ENCODE measurements at places on chromosomes 4 and X.

DNA sequence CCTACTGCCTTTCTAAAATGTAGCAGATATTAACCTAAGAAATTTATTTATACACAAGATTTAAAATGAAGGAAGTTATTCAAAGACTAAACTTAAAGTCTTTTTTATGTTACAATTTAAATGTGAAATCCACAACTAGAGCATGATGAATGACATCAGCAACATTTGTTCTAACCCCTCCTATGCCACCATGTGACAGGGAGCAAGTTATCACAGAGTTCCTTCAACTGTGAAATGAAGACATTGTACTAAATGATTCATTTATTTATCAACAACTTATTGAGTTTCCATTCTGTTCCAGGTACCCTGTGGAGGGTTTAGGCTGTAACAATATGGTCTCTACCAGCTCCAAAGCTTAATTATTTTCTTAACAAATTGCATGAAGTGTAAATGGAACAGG, 76.9 kb downstream of the SLC39A8 start:
- no peak for DNase-seq

- no peak for DNase-seq
Measured at GRCh38 chr4:174826660-174827059, 2.4 kb downstream of the GLRA3 start.

DNA sequence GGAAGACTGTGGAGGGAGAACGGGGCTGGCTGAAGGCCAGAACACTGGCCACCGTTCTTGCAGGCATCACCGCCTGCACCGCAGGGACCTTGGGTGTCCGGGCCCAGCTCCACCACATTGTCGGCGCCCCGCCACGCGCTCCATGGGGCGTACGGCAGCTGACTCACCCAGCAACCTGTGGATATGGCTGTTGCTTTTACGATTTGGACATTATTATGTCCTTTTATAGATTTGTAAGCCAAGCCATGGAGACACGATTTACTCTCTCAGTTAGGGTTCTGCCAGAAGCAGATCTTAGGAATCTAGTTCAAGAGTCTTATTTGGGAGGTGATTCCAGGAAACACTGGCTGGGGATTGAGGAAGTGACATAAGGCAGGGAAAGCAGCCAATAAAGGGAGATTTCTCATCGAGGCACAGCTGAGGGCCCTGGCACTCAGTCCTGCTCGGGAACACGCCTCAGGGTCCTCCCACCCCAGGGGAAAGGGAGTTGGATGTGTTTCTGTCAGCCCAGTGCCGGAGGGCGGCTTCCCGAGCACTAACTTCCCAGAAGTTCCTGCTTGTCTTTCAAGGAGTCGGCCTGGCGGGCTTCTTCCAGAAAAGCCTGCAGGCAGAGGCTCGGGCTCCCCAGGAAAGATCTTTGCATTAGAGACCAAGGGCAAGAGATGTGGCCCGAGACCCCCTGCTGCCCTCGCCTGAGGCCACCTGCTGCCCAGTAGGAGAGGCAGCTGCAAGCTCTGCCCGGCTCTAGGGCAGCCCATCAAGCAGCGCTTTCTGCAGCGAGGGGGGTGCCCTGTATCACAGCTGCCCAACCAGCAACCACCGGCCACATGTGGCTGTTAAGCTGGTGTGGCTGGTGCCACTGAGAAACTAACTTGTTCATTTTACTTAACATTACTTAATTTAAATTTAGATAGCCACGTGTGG, 52.9 kb downstream of the CRMP1 start:
- peak; percentile 14 for DNase-seq

GRCh38 chr4:157701695-157701994, 471.2 kb downstream of the GASK1B start:
- no peak for DNase-seq

DNA sequence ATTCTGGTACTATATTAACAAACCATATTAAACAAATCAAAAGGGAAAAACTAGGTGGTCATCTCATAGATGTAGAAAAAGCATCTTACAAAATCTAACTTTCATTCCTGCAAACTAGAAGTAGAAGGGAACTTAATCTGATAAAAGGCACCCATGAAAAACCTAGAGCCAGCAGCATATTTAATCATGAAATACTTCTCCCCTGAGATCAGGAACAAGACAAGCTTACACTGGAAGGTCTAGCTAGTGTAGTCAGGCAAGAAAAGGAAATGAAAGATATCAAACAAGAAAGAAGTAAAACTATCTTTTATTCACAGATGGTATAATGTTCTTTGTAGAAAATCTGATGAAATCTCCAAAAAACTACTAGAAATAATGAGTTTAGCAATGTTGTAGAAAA, 41.2 kb downstream of the ATP10D start:
- peak; percentile 30 for DNase-seq

DNA sequence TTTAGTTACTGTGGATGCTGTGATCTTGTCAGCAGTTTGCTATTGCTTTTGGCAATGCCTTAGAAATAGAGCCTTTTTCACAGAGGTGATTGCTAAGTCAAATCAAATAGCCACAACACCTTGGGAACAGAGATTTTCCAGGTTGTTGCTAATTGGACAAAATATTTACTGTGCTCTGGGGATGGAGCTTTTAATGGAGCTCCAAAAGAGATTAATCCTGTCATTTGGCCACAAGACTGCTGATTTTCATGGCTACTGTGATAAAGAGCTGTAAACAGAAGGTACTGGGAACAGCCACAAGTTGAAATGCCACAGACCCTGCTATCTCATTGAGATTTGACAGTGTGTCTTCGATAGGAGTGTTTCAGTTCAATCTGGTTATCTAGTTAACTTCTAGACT, 1715.2 kb upstream of the ADGRL3 start:
- DNase-seq, result no peak

DNA sequence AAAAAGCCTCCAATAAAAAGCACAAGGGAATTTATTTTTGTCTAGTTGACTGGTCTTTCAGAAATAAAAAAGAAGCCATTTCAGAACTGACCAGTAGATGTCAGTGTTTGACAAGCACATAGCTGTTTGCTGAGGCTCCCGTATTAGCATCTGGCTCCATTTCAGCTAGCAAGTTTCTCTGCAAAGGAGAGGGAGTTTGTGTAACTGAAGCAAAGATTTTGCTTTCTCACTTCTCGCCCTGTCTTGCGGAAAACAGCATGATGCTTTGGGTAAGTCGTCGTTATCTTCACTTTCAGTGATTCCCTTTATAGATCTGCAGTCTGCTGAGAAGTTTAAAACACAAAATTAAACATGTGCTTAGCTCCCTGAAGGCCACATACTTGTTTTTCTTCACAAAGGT, 85.5 kb downstream of the CT47B1 start:
- peak; percentile 69 for DNase-seq

DNA sequence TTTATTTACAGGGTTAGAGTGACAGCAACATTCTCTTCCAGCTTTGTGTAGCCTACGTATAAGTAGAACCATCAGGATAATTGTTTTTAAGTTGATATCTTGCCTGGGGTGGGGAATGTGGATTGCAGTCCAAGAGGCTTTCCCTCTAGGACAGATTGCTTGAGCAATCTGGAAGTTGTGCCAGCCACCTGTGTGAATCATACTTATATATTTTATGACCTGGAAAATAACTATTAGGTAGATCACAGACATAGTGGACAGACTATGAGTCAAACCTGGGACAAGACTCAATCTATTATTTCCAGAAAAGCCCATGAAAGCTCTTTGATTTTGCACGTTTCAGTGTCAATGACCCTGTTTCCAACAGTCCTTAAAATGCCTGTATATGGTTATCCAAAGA, 98.9 kb downstream of the TLL1 start:
- peak; percentile 30 for DNase-seq

- no peak for DNase-seq
Measured at GRCh38 chrX:39318506-39319343, 517.5 kb downstream of the MID1IP1 start.

DNA sequence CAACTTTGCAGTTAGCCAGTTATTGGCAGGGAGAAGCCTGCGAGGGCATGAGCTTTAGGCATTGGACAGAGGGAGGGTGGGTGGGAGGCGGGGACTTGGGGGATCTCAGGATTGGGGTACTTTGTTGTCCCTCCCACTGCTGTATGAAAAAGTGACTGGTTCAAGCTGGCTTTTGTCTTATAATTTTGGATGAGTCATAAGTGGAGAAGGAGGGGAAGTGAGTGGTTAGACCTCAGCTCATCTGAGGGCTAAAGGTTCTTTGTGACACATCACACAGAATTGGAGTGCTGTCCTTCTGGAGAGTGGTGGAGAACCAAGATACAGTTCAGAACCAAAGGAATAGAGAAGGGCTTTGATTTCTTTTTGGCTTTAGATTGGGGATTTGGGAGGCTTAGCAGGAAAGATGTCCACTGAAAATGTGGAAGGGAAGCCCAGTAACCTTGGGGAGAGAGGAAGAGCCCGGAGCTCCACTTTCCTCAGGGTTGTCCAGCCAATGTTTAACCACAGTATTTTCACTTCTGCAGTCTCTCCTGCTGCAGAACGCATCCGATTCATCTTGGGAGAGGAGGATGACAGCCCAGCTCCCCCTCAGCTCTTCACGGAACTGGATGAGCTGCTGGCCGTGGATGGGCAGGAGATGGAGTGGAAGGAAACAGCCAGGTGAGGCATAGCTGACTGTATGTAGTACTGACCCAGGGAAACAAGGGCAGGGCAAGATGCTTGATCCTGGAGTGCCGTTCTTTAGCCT, at the start of gene SLC4A4:
TSS of gene SLC4A4 (plus strand) at position 175 of the 748 bp plus-strand sequence.
- DNase-seq, result peak; percentile 73

DNA sequence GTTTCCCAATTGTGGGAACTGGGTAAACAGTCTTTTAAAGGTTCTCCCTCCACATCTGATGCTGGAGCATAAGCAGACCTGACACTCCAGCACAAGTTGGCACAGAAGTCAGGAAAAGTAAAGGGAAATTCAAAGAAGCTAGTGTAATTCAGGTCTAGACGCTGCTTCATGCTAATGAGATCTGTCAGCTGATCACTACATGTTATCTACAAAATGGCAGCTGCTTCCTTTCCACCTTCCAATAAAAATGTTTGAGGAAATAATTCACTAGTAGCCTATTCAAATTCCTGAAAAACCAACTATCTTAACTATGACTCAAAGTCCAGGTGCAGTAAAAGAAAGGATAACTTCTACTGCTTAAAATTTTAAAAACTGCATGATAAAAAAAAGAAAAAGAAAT, 29.3 kb downstream of the DCAF8L2 start:
- DNase-seq, result no peak
